ENCODE measurements at places on chromosomes 12 and 14.

- no peak for DNase-seq
Measured at GRCh38 chr12:110068654-110069053, 20.3 kb upstream of the C12orf76 start.

- DNase-seq, result peak; percentile 40
Measured at GRCh38 chr12:122031342-122032216, 9.9 kb downstream of the BCL7A start.

DNA sequence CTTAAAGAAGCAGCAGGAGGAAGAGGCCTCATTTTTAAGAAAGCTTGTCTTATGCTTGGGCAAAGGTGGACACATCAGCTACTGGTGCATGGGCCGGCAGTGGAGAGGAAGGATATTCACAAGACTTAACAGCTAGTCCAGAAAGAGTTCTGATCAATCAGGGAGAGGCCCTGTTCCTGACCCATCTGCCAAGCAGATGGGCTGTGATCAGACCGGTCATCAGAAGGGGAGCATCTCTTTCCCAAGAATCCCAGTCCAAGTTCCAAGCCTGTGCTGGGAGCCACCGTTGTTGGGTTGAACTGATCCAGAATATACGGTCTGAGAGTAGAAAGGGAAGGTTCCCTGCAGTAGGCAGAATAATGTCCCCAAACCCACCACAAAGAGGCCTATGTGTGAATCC lies 32.7 kb upstream of the SOCS2 start:
- DNase-seq, result no peak

GRCh38 chr12:42284876-42285275 lies 41.0 kb downstream of the ZCRB1 start:
- DNase-seq, result no peak

DNA sequence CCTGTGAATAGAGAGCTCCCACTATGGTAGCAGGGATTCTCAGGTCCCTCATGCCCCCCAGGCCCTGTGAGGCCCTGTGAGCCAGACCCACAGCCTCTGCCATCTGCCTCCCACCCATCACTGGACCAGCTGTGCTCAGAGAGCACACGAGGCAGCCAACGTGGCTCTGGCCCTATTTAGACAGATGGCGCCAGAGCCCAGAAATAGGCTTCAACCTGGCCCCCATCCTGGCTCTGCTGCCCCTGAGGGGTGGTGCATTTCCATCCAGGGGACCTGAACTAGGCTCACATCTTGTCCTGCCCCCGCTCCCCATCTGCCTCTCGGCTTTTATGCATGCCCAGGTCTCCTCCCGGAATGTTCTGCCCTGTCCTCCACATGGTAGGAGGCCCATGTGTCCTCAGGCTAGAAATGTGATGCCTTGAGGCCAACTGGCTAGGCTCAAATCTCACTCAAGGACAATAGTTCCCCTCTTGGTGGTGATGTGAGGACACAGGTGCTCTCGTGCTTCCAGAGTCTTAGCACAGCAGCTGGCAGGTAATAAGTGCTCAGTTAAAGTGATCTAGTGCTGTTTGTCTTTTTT lies 18.9 kb downstream of the TMEM63C start:
- no peak for DNase-seq

- peak; percentile 41 for DNase-seq
Measured at GRCh38 chr14:68000511-68000910, 180.9 kb downstream of the RAD51B start.

DNA sequence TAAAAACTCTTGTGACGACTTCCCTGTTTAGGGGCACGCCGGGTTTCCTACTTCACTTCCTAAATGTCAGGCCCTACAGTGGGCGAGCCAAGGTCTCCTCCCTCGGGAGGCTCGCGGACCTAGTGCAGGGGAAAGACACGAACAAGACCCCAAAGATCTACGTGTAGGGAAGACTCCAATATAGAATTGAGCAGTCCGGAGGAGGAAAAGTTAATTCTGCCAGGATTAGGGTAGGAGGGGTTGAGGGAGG lies 564 bp downstream of the ATXN3 start:
- peak; percentile 74 for DNase-seq

DNA sequence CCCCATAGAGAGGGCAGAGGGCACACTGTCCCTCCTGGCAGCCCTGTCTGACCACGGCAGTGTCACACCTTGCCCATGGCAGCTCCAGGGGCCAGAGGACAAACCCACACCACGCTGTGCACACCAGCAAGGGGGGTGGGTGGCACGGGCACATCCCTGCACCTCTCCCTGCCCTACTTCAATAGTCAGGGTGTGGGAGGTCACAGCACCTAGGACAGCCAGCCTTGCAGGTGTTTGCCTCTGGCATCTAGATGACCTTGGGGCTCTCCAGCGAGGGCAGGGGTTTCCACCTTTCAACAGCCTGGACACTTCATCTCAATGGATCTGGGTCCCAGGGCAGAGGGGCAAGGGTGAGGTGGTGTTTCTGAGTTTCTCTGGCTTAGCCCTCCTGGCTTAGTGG lies 69.2 kb downstream of the LGMN start:
- no peak for DNase-seq

GRCh38 chr12:48779869-48780268 lies 9.0 kb downstream of the ADCY6 start:
- peak; percentile 94 for DNase-seq

Measured in EH (cell line).